ENCODE measurements at places on chromosomes 1 and 21.

DNA sequence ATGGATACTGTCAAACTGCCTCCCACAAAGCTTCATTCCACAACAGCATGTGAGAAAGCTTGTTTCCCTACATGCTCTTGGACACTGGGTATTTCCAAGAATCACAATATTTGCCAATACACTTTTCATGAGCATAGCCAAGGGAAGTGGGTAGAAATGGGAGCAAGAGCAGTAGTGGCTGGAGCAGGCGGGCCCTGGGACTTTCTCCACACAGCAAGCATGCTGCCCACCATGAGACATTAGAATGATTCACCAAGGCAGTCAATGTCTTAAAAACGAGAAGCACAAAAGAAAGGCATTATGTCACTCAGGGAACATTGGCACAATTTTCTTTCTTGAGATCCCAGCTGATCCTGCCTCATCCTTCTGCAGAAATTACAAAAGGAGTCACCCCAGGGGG, 371.6 kb upstream of the RUNX1 start:
- no peak for DNase-seq

- DNase-seq, result no peak
Observed at GRCh38 chr1:27004471-27005165, 8.0 kb downstream of the TENT5B start.

- DNase-seq, result no peak
Observed at GRCh38 chr1:4108331-4108730, 208.3 kb upstream of the C1orf174 start.

- DNase-seq, result no peak
Observed at GRCh38 chr21:38716088-38716487, 89.6 kb upstream of the ETS2 start.

DNA sequence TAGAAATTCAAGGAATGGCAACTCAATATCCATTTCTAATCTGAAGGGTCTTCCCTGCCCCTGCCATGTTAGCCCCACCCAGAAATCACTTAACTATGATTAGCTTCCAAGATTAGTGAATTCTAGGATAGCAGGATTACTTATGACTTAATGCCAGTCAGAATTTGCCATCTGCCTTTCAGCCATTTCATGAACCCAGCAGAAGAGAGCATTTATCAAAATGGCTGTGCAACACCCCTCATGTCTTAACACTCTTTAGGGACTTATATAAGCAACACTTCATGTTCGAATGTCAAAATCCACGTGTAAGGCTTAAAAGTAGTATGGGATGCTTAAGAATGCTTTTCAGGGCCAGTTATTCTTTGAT, 288.5 kb downstream of the NFIA start:
- DNase-seq, result no peak

GRCh38 chr21:29504751-29505321, 206.1 kb downstream of the BACH1 start:
- no peak for DNase-seq

DNA sequence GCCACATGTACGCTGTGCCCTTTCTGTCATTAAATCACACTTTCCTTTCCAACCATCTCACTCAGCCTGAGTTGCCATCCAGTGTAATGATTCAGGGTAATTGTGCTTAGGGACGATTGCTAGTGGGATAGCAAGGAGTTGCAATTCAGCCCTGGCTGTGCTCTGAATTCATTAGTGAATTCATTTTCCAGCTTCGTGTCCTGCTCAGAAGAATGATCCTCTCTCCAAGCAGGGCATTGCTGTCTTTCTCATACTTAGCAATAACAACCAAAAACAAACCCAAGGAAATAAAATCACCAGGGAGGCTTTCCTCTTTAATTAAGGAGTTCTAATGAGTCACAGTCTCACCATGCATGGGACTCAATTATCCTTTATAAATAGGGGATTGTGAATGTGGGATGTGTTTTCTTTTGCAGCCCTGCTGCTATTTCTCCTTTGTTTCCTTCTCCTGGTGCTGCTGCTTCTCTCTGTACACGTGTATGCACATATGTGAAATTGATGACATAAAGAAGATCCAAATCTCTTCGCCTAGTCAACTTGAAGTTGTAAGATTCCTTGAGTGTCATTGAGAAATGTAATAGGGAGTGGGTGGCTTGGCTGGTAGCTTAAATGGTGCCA, 167.0 kb downstream of the TSEN15 start:
- DNase-seq, result no peak
